ENCODE measurements at places on chromosomes 5 and 9.

GRCh38 chr9:6405371-6405770 lies 7.6 kb upstream of the UHRF2 start:
- no peak for DNase-seq

DNA sequence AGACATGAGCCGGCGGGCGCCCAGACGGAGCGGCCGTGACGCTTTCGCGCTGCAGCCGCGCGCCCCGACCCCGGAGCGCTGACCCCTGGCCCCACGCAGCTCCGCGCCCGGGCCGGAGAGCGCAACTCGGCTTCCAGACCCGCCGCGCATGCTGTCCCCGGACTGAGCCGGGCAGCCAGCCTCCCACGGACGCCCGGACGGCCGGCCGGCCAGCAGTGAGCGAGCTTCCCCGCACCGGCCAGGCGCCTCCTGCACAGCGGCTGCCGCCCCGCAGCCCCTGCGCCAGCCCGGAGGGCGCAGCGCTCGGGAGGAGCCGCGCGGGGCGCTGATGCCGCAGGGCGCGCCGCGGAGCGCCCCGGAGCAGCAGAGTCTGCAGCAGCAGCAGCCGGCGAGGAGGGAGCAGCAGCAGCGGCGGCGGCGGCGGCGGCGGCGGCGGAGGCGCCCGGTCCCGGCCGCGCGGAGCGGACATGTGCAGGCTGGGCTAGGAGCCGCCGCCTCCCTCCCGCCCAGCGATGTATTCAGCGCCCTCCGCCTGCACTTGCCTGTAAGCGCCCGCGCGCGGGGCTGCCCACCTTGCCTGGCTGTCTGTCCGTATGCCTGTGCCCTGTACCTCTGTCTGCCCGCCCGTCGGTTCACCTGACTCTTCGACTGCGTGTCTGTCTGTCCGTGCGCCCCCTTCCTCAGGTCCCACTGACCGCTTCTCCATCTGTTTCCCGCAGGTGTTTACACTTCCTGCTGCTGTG lies 412 bp downstream of the FGF18 start:
- no peak for DNase-seq

DNA sequence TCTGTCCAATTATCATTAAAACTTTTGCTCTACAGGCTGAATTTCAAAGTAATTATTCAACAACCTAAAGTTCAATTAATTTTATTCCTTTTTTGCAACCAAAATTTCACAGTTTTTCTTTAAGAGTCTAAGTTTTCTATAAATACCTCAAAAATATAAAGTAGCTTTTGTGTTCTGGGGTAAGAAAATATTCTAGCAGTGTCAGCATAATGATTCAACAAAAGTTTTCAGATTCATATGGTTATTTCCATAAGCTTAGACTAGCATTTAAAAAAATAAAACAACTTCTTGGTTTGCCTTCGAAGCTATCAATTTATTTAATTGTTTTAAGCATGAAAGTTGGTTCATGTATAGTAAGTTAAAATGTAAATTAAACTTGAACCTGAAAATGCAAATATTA lies 1962.3 kb upstream of the CDH6 start:
- no peak for DNase-seq

DNA sequence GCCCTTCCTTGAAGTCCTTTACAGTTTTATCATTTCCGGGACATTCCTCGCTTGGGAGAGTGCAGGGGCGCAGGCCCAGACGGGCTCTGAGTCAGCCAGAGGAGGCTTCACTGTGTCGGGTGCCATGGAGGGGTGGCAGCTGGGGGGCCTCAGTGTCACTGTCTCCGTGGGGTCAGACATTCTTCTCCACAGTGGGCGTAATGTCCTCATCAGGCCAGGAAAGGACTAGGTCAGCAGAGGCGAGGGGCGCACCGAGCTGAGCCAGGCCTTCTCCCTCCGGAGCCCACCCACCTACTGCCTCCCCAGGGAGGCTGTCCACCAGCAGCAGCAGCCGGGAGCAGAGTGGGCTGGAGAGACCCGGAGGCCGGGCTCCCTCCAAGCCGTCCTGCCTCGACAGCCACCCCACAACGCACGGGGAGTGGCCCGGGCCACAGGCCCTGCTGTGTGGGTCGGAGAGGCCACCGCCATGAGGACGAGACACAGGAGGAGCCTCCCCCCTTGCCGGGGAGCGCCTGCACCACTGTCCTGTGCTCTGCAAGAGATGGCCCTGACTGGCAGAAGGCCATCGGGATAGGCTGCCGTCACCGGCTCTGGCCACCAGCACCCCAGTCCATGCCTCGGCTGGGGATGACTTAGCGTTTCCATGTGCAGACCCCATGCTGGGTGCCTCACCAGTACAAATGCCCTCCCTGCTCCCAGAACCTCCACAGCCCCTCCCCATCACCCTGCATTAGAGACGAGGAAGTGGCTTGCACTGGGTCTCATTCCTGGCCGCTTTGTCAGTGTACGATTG lies 26.5 kb downstream of the SARDH start:
- DNase-seq, result no peak

DNA sequence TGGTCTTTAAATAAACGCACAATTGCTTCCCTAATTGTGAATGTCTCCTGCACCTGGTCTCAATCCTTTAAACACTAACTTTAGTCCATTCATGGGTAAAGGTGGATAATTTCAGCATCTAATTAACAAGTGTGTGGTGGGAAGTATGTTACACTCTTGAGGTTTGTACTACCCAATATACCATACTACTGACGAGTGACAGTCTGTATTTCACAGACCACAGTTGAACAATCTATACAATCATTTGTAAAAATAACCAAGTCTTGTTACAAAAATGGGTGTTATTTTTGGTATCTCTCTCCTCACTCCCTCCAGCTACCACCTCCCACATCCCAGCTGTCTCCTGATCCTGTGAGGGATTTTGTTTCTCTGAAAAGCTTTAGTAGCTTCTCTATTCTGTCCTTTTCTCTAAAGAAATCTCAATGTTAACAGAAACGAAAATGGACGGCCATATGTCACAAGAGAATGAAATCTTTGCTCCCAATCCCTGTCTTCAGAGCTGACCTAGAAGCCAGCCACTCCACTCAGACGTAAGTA lies 62.3 kb upstream of the ZNF366 start:
- no peak for DNase-seq

GRCh38 chr5:1552521-1553255 lies 28.9 kb upstream of the LPCAT1 start:
- DNase-seq, result peak; percentile 43

- DNase-seq, result no peak
These were observed 15.4 kb downstream of the HAUS6 start for GRCh38 chr9:19087106-19088000.

DNA sequence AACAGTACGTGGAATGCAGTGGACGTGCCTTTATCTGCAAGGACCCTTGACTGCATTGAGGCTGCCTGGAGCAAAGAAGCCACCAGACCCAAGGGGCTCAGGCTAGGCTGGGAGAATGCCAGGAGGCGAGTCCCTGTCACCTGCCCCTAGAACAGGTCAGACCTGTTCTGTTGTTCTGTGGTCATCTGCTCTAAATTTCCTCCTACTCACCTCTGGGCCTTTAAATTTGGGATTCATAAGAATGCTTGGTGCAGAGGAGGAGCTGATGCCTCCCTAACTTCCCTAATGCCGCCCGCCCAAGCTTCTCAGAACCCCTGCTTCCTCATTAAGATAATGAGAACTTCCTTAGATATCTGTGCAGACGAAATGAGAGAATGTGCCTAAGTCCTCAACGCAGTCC lies 32.0 kb downstream of the DAPK1 start:
- DNase-seq, result no peak

GRCh38 chr5:179274321-179275315 lies 70.6 kb downstream of the ADAMTS2 start:
- DNase-seq, result no peak

GRCh38 chr5:148967783-148968182 lies 95.1 kb downstream of the SH3TC2 start:
- no peak for DNase-seq

- DNase-seq, result no peak
These were observed 2.7 kb downstream of the RABEPK start for GRCh38 chr9:125202846-125203618.

DNA sequence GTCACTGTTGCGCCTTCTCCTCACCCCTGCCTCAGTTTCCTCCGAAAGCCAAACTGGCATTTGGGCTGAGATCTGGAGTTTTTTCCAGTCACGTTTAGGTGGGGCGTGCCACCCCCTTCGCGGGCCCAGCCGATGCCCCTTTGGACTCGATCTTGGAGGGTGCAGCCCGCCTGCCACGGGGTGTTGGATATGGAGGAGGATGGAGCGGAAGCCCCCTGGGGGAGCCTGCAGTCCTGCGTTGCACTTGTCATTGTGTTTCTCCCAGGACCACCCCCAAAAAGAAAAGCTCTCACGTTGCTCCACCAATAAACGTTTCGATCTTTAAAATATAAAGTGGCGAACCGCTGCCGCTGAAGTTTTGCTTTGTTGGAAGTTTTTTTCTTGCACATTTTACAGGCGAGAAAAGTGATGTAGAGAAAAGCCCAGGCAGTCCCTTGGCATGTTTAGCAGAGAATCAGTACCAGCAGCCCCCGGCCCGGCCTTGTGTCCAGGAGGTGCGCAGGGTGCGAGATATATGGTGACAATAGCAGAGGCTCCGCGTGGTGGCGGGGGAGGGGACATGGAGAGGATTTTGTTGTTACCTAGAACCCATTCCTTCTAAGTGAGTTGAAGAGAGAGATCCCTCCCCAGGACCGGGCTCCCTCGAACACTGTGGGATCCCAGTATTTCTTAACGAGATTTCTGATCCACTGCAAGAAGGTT lies 681 bp downstream of the F2R start:
- no peak for DNase-seq

DNA sequence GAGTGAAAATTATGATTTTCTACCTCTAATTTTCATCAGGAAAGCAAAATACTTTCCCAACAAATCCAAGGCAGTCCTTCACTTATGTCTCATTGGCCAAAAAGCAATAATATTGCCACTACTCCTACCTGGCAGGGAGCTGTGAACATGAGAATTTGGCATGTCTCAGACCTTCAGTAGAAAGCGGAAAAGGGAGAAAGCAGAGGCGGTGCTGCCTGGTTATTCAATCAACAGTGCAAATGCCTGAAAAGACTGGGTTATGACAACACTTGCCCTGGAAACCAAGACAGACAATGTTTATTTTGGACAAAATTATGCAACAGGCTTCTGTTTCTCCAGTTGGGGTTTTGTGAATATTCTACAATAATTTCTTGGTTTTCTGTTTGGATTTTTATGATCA lies 194.4 kb downstream of the TAF11L14 start:
- DNase-seq, result no peak

DNA sequence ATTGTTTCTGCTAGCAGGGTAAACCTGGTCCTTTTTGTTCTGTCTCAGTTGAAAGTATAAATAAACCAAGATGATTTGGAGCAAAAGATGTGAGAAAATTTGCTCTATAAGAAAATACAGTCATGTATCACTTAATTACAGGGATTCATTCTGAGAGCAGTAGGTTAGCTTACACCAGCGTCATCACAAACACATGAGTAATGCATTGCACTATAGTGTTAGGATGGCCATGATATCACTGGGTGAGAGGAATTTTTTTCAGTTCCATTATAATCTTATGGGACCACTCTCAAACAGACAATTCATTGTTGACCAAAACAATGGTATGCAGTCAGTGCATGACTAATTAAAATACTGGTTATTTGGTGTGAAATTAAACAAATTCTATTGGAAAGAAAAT lies 430.9 kb downstream of the CHSY3 start:
- no peak for DNase-seq

DNA sequence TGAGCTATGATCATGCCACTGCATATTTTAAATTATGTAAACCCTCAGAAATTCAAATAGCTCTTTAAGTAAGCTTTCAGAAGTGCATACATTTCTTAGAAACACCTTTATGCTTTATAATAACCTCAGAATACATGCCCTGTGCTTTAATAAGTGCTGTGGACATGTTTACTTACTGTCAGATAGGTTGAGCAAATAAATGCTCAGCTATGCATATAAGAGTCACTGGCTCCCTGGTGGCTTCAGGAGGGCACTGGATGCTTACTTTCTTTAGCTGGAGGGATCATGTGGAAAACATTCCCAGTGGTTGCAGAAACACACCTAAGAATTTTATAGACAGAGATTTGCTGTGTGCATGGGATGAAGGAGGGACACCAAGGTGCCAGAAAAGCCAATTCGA lies 74.4 kb downstream of the PDE6A start:
- DNase-seq, result no peak

- no peak for DNase-seq
These were observed 40.1 kb upstream of the UBAC1 start for GRCh38 chr9:136001231-136001630.

- DNase-seq, result no peak
These were observed 253.6 kb downstream of the MAST4 start for GRCh38 chr5:66849803-66850202.

DNA sequence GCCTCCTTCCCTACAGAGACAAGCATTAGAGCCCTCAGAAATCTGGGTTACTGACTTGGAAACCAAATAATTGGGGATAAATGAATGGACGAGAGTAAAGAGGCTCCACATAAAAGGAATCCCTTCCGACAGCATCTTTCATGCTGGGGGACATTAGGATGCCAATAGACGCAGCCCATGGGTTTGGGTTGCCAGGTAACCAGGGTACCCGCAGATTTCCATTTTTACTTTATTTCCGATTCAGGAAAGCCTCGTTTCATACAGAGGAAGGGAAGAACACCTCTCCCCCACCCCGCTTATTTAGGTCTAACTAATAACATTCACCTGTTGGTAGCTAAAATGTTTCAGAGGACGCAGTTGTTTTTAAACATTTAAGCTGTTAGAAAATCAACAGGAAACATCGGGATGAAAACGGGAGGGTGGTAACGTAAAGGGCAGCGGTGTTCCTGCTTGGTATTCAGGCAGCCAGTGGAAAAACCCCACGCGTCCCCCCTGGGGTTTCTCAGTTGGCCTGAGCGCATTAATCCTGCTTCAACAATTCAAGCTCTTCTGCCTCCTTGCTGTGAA lies 179.5 kb downstream of the YTHDC2 start:
- no peak for DNase-seq

GRCh38 chr5:152305525-152305924 lies 99.6 kb downstream of the NMUR2 start:
- no peak for DNase-seq

DNA sequence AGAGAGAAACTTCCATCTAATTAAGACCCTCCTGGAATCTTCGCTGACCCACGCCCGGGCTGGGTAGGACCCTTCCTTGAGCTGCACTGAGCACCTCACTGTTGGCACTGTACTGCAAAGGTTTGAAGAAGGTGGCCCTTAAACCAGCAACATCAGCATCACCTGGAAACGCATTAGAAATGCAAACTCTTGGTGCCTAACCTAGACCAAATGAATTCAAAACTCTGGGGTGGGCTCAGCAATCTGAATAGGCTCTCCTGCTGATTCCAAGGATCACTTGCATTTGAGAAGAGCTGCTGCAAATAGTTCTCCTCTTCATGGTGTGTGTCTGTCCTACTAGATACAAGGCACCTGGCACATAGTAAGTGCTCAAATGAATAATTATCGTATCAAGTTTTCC lies 2.7 kb upstream of the ZNF618 start:
- DNase-seq, result no peak

All from NCI-H187 (cell line).